Lower leg skin (tissue), 4 donors: ENCODE measurements at places on chromosomes 2 and 18. TPM values are rescaled to one million over a fixed set of nuclear protein-coding genes. Genes with fewer than 3 reads are reported as not detected.

DNA sequence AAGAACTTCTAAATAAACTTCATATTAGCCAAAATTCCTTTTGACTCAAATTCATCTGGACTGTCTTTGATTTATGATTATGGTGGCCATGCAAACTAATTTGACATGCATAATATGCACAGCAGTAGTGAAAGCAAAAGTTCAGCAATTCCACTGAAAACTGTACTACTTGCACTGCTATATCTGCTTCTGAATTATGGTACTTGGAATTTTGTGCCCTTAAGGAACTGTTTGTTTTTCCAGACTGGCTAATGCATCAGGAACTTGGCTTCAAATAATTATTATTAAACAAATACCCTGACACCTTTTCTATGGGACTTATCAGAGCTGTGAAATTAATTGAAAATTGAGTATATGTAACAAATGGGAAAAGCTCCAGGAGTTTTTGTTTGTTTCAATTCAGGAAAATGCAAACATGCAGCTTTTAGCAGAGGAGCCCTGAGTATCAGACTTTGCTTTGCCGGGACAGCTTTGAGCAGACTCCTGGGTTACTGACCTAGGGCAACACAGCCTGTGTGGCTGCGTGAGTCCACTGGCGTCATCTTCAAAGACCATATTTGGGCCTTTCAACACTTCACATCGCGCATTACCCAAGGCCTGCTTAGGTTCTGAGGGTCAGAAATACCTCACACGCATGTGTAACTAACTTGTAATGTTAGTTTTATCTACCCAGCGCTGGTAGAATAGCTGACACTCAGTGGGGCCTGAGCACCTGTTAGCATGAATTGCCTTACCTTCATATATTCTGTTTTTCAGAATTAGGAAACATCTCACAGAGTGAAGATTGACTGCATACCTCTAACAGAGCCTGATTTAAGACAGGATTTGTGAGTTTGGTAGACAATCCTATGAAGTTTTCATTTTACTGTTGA lies 35.4 kb downstream of the CFAP221 start:
- no peak for DNase-seq

LIMS2 gene
- total RNA-seq, result 15.0 TPM

SAG gene
- not detected for total RNA-seq

GRCh38 chr2:218387369-218388194 lies 5.5 kb downstream of the SLC11A1 start:
- no peak for DNase-seq

ATAD2B gene
- 28.3 TPM for total RNA-seq
